Stimulated activated CD4-positive, alpha-beta T cell treated with anti-CD3 and anti-CD28 coated beads, Interleukin-4, amount 100 ng/mL, for 4 hours (primary cell): ENCODE measurements at places on chromosomes 3 and 15.

DNA sequence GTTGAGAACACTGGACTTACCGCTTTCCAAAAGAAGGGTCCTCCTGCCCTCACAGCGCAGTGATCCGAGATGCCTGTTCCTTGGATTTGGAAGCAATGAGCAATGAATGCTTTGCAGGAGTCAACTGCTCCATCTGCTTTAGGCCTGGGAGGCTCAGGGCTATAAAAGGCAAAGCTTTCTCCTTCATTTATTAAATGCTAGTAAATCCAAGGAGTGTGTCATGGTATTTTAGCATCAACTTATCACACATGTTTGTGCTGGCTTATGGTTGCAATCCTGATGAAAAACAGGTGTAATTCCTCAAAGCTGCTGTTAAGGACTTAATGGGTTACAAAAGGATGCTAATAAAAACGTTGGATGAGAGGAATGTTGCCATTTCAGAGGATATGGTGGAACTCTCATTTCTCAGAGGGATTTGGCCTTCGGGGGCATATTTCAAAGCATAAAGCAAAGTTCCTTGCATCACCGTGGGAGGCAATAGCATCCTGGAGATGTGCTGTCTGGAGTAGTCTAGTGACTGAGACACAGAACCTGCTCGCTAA lies 158.5 kb upstream of the TPM1 start:
- no peak for DNase-seq

DNA sequence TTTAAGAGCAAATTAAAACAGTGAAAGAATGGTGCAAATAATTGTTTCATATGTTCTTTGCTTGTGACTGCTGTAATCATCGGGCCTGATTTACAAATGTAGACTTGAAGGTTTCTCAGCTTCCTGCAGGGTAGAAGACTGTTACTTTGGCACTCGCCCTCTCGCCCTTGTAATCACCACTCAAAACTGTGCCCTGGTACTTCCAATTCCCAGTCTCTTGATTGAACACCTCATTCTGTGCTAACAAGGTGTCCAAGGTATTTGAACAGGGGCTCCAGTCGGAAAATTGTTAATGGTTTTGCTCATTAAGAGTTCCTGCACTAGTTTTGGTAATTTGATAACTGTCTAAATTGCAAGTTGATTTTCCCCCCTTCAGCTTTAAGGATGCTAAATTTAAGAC lies 209.5 kb downstream of the ZIC1 start:
- DNase-seq = no peak

GRCh38 chr15:73324496-73325170 lies 44.1 kb downstream of the HCN4 start:
- no peak for DNase-seq

DNA sequence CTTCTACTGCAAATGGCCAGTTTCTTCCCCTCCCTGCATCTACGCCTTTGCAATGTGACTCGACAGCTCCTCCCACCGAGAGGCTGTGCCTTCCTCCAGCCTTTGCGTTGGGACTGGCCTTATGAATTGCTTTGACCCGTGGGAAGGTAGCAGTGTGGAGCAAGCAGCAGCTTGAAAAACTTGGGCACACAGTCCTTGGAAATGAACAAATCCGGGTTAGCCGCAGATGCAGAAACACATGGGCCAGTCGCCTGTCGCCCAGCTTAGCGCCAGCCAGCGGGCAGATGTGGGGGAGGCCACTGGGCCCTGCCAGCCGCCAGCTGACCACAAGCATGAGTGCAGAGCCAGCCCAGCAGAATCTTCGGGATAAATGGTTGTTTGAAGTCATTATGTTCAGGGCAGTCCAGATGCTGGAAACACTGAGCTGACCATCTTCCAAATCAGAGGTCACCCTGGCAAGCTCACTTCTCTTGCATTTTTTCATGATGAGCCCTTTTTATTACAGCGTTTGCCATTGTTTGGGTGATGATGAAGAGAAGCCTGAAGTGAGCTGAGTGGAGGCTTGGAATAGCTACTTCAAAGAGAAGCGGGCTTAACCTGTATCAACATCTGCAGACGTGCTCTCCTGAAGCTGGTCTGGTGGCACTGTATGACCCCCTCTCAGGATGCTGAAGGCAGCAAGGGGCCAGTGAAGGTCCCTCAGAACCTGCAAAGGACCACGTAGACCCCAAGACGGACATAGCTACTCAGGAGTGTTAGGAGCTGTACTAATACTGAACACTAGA lies 9.8 kb downstream of the SELENOS start:
- no peak for DNase-seq

GRCh38 chr15:66860844-66861243 lies 158.8 kb downstream of the SMAD6 start:
- DNase-seq = no peak

DNA sequence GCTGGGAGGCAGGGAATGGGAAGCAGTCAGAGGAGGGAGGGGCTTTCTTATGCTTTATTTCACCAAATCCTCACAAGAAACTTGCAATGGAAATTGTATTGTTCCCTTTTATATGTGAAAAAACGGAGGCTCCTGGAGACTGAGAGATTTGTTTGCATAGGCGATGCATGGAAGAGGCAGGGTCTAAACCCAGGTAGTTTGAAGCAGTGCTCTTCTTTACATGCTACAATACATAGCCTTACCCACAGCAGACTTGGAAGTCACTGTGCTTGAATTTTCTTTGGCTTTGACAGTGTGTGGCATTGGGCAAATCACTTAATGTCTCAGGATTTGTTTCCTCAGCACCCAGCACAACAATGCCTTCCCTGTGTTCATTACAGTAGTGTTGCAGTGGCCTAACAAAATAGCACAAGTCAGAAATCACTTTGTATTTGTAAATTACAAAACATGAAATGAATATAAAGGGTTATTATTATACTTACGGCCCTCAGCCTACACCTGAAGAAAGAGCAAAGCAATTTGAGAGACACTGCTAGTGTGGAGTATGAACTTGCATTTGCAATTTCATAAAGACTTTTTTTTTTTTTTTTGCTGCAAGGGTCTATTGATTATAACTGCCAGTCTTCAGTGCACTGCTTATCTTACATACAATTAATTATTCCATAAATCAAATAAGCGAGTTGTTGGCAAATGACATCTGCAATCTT lies 646.4 kb upstream of the KCNMB2 start:
- DNase-seq = no peak

DNA sequence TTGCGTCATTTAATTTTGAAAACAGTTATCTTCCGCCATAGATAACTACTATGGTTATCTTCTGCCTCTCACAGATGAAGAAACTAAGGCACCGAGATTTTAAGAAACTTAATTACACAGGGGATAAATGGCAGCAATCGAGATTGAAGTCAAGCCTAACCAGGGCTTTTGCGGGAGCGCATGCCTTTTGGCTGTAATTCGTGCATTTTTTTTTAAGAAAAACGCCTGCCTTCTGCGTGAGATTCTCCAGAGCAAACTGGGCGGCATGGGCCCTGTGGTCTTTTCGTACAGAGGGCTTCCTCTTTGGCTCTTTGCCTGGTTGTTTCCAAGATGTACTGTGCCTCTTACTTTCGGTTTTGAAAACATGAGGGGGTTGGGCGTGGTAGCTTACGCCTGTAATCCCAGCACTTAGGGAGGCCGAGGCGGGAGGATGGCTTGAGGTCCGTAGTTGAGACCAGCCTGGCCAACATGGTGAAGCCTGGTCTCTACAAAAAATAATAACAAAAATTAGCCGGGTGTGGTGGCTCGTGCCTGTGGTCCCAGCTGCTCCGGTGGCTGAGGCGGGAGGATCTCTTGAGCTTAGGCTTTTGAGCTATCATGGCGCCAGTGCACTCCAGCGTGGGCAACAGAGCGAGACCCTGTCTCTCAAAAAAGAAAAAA lies 1.2 kb downstream of the B2M start:
- DNase-seq = peak; percentile 52

GRCh38 chr3:21954709-21955108 lies 203.7 kb upstream of the ZNF385D start:
- DNase-seq = no peak
